Panc1 (cell line): ENCODE measurements at places on chromosomes 11 and 22.

DNA sequence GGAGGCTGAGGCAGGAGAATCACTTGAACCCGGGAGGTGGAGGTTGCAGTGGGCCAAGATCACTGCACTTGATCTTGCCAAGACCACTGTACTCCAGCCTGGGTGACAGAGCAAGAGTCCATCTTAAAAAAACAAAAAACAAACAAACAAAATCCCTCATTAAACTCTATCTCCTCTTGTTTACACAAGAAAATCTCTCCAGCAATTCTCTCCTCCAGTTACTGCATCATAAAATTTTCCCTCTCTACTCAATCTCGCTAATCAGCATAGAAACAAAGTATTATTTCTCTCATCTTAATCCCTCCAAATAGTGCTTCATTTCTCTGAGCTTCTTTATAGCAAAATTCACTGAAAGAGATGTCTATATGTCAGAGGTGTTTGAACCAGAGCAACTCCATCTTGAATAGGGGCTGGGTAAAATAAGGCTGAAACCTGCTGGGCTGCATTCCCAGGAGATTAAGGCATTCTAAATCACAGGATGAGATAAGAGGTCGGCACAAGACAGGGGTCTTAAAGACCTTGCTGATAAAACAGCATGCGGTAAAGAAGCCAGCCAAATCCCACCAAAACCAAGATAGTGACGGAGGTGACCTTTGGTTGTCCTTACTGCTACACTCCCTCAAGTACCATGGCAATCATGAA lies 19.8 kb downstream of the MTMR2 start:
- no peak for DNase-seq

DNA sequence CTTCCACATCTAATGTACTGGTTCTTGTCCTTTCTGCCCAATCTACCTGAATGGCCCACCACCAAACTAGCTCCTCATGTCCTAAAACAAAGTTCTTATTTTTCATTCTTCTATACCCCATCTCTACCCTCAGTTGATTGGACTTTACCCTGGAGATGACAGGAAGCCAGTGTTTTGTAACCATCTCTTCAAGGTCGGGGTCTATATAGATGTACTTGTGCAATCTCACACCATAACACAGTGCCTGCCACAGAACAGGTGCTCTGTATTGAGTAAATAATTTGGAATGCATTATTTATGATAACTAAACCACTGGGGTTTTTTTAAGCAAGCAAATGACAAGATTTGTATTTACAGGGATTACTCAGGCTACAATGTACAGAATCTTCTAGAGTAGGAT lies 76.7 kb upstream of the FAM181B start:
- no peak for DNase-seq

DNA sequence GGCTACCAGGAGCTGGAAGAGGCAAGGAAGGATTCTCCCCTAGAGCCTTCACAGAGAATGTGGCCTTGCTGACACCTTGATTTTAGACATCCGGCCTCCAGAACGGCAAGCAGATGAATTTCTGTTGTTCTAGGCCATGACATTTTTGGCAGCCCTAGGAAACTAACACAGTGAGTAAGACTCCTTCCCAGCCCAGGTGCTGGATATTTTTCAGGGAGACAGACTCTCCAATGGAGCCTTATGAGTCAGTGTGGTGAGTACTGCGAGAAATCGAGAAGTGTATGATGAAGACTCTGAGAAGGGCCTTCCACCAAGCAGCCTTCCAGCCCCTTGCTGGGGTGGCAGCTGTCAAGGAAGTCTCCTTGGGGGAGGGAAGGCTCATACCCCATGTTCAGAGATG lies 114.4 kb downstream of the OSBP2 start:
- no peak for DNase-seq

DNA sequence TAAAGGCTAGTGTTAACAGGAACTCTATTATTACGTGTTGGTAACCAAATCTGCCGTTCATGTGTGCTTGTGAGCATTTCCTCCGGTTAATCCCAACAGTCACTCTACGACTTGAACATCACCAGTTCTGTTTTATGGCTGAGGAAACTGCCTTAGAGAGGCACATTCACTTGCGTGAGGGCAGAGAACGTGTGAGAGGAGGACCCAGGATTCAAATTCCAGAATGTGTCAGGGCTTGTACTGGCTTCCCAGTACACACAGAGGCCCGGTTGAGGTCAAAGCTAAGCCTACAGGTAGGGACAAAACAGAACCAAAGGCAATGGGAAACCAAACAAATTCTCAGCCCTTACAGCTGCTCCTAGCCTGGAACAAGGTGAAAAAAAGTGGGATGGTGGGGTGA lies 66.9 kb upstream of the TENM4 start:
- no peak for DNase-seq

DNA sequence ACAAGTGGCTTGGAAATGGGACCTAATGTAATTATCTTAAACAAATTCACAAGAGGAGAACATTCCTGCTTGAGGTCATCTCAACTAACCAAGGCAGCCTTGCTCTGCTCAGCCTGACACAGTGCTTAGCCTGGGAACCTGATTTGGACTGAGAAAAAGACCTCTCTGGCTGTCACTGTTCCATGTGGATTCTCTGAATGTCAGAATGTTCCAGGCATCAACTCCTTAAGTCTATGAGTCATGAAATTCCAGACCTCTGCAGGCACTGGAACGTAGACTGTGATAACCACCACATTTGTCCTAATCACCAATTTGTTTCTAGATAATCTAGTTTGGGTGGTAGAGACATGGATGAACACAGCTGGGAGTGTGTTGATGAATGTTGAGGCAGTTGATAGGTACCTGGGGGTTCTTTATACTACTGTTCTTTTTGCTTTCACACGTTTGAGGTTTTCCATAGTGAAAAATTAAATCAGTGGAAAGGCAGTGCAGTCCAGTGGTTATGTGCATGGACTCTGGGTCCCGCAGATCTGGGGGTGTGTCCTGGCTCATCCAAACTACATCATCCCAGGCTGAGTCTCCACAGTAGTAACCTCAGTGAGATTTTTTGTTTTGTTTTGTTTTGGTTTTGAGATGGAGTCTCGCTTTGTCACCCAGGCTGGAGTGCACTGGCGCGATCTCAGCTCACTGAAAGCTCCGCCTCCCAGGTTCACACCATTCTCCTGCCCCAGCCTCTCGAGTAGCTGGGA lies 269.6 kb downstream of the MN1 start:
- DNase-seq: no peak

DNA sequence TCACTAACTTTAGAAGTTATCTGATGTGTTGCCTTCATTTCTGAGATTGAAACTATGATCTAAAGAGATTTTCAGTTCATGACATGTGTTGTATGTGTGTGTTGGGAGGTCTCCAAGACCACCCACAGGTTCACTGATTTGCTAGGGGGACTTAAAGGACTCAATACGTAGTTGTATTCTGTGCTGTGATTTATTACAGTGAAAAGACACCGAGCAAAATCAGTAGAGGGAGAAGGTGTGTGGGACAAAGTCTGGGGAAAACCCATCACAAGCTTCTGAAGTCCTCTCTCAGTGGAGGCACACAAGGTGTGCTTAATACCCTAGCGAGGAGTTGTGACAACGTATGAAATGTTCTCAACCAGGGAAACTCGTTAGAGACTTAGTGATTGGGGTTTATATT lies 35.6 kb downstream of the RNF169 start:
- no peak for DNase-seq

DNA sequence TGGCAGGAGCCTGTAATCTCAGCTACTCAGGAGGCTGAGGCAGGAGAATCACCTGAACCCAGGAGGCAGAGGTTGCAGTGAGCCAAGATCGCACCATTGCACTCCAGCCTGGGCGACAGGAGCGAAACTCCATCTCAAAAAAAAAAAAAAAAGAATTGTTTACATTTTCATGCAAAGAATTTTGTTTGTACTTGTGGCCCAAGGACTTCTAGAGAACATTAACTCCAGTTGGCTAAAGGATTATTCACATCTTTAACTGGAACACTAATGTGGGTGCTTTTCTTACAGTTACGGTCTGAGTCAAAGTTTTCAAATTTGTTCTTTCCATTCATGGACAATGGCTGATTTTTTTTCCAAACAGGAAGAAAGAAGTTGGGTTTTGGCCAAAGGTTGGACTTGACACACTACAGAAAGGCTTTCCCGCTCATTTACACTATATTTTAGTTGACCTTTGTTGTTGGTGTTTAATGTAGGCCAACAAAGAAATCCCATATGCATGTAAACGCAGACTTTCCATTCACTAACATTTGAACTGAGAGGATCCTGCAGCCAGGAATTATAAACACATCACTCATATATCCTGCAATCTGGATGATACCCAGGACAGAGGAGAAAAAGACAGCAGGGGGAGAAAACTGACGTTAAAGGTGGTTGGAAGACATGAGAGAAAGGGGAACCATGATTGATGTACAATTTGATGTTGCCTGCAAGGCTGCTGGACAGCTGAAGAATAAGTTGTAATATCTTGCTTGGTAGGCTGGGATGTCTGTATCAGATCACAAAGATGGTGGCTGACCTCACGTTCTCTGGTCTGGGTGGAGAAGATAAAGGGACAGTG lies 13.1 kb downstream of the POU2AF1 start:
- no peak for DNase-seq
